ENCODE measurements at places on chromosomes 4 and X.

DNA sequence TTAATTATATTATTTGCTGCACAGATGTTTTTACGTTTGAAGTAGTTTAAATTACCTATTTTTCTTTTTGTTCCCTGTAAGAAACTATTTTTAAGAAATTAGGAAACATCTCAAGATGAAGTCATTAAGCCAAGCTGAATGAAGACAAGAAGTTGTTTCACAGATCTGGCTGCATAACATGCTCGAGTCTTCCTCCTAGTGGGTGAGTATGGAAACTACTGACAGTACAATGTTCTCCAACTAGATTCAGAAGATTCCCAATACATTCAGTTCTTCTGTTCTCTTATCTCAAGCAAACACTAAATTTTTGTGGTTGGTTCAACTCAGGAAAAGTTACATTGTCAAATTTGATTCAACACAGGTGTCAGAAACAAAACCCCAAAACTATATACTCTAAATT lies 256.8 kb upstream of the VCX start:
- DNase-seq, result no peak

GRCh38 chr4:68683034-68683433 lies 12.6 kb upstream of the UGT2B15 start:
- no peak for DNase-seq

GRCh38 chr4:54542119-54542438 lies 115.7 kb upstream of the KIT start:
- no peak for DNase-seq

- DNase-seq, result no peak
Measured at GRCh38 chrX:134671294-134671693, 13.0 kb upstream of the PLAC1 start.

GRCh38 chr4:165301833-165302232 lies 25.6 kb upstream of the MSMO1 start:
- DNase-seq, result no peak

GRCh38 chr4:1045193-1045594 lies 33.8 kb downstream of the FGFRL1 start:
- DNase-seq, result no peak

- no peak for DNase-seq
Measured at GRCh38 chrX:109830157-109830703, 97.2 kb upstream of the ACSL4 start.

- no peak for DNase-seq
Measured at GRCh38 chrX:118459494-118459893, 36.1 kb upstream of the DOCK11 start.

DNA sequence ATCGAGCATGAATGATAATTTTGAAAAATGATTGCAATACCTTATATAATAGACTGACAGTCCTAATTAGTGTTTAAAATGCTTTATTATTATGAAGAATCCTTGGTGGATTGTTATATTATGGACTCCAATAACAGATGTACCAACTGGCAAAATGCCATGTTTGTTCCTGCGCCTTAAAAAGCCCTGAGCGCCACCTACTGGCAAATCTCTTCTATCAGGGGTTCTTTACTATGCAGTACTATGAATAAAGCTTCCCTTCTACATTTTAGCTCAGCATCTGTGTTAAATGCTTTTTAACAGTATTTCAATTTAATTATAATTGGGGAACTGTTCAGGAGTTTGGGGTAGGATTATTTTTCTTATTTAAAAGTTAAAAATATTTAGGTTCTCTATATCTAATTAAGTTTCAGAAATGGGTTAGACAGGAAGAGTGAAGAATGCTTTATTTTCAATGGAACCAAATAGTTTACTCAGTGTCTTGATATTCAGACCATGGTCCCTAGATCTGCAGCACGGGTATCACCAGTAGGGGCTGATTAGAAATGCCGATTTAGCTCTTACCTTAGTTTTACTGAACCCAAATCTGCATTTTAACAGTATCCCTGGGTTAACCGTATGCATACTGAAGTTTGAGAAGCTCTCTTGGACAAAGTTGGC lies 20.0 kb downstream of the CFAP97 start:
- peak; percentile 70 for DNase-seq

DNA sequence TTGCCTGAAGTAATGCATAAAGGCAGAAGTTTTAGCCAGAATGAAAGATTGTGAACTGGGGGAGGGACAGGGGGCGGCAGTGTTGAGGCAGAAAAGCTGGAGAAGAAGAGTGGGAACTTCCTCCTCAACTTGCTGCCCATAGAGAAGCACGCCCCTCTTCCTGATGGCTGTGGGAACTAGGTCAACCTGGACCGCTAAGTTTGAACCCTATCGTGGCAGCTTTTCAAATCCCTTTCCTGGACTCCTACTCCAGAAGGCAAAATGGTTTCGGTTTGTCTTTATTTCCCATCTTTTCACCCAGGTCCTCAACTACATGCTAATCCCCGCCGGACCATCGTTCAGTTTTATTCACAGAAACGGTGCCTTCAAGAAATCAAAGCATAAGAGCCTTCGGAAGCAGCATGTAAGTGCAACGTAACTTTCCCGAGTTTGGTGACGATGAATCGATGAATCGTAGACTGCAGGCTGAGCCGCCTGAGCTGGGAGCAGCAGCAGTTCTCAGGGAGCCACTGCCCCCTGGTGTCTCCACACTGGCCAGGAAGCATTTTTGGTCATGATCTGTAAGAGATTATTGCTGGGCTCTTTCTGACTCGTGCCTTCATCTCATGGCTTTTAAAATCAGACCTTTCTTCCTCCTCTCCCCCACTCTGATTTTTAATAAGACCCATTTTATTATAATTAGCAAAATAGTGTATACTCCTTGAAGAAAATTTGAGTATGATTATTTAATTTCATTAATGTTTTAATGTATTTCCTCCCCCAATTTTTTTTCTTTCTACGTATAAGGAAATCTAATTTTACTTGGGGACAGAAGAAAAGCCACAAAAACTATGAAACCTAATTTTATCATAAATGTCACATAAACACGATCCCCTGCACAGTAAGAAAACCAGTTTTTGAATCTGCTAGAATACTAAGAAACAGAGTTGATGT lies 21.4 kb downstream of the SPINK2 start:
- DNase-seq, result peak; percentile 71

- DNase-seq, result no peak
Measured at GRCh38 chr4:8763966-8764901, 107.4 kb downstream of the HMX1 start.

- no peak for DNase-seq
Measured at GRCh38 chrX:9923357-9923756, 43.8 kb upstream of the CLDN34 start.

- DNase-seq, result no peak
Measured at GRCh38 chr4:150789864-150790263, 207.9 kb downstream of the MAB21L2 start.

- no peak for DNase-seq
Measured at GRCh38 chr4:153523941-153524386, 57.8 kb downstream of the TMEM131L start.

DNA sequence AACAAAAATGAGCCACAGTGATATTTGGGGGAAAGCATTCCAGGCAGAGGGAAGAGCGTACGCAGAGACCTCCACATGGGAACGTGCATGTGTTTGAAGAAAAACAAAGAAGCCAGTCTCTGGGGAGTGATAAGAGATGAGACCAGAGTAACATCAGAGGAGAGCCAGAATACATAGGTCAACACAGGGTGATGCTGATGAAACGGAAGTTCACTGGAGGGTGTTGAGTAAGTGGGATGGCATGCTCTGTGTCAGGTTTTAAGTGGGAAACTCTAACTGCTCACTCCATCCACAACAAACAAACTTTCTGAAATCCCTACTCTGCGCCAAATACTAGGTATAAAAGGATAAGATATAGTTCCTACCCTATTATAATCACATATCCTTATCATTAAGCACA lies 110.0 kb downstream of the ARHGAP6 start:
- DNase-seq, result no peak

- DNase-seq, result no peak
Measured at GRCh38 chr4:139245590-139245989, 34.4 kb downstream of the MGARP start.

DNA sequence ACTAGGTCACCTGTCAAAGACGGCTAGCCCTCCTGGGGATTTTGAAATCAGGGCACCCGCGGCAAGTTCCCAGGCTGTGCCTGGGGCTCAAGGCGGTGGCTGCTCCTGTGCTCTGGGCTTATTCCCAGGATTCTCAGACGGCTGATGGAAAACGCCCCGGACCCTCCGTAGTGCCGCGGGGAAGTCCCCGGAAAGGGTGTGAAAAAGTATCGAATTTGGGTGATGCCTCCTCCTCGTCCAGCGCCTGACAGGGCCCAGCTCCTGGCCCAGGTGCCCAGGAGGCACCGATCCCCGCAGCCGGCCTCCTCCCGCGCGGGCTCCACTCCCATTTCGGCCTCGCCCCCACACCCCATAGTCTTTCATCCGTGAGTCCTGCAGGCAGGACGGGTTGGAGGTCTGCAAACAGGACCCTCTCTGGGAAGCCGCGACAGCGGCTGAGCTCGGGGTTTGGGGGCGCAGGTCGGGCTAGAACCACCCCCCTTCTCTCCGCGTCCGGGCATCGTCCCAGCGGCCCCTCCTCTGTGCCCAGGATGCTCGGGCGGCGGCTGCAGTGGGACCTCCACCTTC lies 1.1 kb upstream of the NSG1 start:
- DNase-seq, result no peak

- no peak for DNase-seq
Measured at GRCh38 chr4:101019941-101020401, 327.4 kb downstream of the PPP3CA start.

GRCh38 chr4:104591510-104591911 lies 96.8 kb upstream of the CXXC4 start:
- no peak for DNase-seq

DNA sequence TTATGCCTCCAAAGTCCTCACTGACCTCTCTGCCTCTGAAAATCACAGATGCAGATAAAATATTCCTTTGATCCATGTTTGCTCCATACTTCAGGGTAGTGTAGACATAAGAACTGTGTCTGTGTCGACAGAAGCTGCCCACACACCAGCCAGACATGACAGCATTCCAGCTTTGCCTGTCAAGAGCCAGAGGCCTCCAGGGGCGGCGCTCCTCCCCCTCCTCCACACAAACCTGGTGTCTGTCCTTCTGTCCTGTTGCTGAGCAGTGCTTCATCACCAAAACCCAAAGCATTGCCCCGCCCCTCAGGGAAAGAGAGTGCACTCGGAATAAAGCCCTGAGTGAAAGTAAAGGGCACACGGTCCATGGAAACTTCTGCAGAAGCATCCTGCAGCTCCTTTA lies 379.4 kb downstream of the FBXW7 start:
- no peak for DNase-seq

DNA sequence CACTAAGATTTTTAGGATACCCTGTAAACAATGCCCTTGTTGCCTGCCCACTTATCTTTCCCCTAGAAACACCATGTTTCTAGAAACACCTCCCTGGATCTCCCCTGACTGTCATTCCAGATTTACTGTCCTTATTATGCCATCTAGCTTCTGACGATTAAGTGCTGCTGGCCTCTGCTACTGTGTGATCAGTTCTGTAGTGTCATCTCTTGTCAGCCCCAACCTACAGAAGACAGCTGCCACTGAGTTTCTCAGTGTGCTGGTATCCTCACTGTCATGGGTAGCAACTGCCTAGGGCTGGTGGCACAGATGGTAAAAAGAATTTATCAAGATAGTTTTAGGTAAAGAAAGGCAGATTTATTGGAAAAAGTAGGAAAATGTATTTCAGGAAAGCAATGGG lies 68.7 kb upstream of the WWC2 start:
- DNase-seq, result no peak

GRCh38 chrX:15745179-15745578 lies 7.1 kb downstream of the CA5B start:
- no peak for DNase-seq

DNA sequence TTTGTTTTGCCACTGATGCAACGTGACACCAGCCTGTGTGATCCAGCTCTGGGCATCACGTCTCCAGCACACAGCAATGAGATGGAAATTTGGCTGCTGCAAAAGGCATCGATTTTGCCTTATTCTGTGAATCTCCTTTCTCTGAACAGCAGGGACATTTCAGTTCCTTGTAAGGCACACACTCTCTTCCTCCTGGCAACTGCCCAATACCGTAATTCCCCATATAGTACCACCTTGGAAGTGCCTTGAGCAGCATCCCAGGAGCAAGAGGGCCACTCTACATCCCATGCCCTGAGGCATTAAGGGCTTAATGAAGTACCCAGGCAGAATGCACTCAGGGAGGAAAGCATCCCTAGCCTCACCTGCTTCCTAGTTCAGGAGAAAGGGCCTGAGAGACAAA lies 10.5 kb upstream of the MAMLD1 start:
- no peak for DNase-seq

- DNase-seq, result no peak
Measured at GRCh38 chr4:181578911-181579310, 664.3 kb upstream of the TENM3 start.

DNA sequence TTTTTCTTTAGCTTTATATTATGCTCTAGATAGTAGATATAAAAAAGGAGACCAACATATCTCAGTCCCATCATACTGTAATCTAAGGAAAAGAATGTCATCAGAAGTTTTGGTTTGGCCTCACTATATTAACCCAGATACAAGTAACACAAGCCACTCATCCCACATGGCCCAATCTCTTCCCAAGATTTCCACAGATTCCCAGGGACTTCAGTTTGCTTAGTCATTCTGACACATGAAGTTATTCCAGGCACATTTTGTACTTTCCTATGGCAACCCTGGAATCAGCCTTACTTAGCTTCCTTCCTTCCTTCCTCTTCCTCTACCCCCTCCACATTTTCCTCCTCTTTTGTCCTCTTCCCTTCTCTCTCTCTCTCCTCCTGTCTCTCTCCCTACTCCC lies 21.7 kb upstream of the DCLK2 start:
- no peak for DNase-seq

- no peak for DNase-seq
Measured at GRCh38 chr4:118981171-118981838, 92.7 kb downstream of the SYNPO2 start.

DNA sequence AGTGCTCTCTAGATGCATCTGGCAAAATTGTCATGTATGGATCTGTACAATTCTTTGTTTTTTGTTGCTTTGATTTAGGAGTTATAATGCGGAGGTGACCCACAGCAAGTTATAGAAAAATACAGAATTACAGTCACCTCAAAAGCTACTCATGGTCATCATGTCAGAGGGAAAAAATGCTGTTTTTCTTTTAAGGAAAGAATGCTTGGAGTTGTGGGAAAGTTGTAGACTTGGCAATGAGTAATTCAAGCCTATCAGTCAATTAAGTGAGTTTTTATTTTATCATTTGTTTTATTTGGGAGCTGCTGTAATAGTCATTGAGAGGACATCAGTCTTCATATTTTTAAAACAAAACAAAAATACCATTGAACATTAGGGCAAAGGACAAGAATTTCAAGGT lies 16.4 kb downstream of the FHL1 start:
- no peak for DNase-seq

- no peak for DNase-seq
Measured at GRCh38 chrX:31223817-31224216, 152.0 kb upstream of the FTHL17 start.

DNA sequence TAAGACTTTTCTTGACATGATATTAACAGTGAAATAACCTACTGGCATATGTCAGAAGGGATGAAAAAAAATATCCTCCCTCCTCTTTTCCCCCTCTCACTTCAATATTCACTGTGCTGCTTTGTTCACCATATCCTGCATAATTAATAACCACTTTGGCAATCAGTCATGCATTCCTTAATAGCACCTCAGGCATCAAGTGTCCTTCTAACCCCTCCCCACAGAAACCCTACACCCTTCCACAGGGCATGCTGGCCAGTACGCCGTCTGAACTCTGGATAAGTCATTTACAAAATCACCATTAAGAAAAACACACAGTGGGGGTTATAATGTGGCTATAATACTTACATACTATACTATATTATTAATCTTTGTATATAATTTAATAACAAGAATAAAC lies 165.9 kb downstream of the PDGFC start:
- DNase-seq, result no peak
